Type B pancreatic cell (in vitro differentiated cells): ENCODE measurements at places on chromosomes 11 and 22. TPM values are rescaled to one million over a fixed set of nuclear protein-coding genes. Genes with fewer than 3 reads are reported as not detected.
A peak's percentile ranks its signal among the peaks of the same experiment; 100 is the strongest.

Gene HOATZ
- 0.75 TPM in 1 of 2 replicates, not detected in the other for total RNA-seq

Gene COX8A
- 307 and 324 TPM in 2 replicates for total RNA-seq

Gene NUDT8
- 10.3 and 16.0 TPM in 2 replicates for total RNA-seq

Gene TRIM22
- 27.4 and 72.5 TPM in 2 replicates for total RNA-seq

Gene PLAAT2
- total RNA-seq: 6.0 and 7.8 TPM in 2 replicates

Gene INSC
- total RNA-seq: 1.2 TPM in 1 of 2 replicates, not detected in the other

Gene VSIG2
- 8.7 and 14.8 TPM in 2 replicates for total RNA-seq

Gene SUSD2
- total RNA-seq: 3.7 and 5.6 TPM in 2 replicates

- DNase-seq: no peak
These were observed 131.1 kb downstream of the MPPED2 start for GRCh38 chr11:30455025-30455424.

DNA sequence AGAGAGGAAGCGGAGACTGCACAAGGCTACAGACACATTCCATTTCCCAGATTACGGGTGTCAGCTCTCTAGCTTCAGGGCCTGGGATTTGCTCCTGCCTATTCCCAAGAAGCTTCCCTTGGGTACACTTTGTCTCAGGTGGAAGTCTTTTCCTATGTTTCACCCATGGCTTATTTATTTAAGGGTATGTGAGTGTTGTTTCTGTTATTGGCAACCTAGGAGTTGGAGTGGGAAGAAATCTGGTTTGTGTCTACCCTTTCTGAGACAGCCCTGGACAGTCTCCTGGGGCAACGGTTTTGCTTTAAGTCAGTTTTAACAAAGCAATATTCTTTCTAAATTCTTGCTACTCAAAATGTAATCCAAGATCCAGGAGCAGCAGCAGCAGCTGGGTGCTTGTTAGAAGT is 127.0 kb downstream of the MICAL2 start:
- no peak for DNase-seq

DNA sequence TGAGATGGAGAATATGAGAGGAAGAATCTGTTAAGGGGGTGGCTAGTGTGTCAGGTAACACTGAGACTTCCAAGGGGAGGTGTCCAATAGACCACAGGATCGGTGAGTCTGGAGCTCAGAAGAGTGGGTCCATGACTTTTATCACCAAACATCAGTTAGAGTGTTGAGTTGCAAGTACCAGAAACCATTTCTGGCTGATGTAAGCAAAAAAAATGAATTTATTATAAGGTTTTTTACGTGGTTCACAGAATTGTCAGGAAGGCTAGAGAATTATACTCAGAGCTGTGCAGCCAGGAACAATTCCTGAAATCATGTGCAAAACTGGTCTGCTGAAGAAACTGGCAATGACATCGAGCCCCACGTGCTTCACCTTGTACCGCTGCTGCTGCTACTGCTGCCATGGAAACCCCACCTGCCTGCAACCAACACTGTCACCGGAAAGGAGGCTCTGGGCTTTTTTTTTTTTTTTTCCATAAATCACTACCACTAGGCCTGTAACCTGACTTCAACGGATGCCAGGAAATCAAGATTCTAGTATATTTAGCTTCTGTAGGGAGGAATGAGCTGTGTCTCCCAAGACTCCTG is 16.6 kb upstream of the STK33 start:
- no peak for DNase-seq

DNA sequence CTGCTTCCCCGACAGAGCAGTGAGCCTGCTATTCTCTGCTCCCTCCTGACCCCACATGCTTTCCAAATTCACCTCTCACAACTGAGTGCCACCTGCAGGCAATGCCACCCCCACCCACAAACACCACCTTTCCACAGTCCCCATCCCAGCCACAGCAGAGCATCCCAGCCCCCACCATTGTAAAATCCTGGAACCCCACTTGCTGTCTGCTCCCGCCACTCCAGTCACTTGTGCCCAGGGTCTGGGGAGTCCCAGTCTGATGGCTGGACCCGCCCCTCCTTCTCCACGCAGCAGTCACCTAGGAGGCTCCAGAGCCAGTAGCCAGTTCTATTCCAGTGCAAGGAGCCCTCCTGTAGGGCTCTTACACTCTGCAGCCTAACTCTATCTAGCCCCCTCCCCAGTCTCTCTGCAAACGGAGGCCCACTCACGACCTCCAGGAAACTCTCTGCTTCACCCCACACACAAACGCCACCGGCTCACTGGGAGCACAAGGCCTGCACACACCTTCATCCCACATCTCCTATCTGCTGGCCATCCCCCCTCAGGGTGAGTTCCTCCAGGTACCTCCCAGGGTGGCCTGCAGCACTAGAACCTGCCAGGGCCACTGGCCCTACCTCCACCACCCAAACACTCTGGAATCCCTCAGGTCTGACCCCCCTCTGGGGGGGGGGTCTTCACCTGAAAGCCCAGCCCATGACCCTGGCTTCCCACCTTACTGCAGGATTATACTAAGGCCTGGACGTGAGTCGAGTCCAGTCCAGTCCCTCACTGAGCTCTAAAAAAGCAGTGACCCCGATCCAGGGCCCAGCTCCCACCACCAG is 1.4 kb downstream of the GNB1L start:
- no peak for DNase-seq

- no peak for DNase-seq
These were observed 114.1 kb downstream of the MICAL2 start for GRCh38 chr11:12224537-12224893.

- DNase-seq: no peak
These were observed 189.3 kb downstream of the GUCY1A2 start for GRCh38 chr11:106828976-106829375.

GRCh38 chr11:19102521-19102900 is 14.5 kb upstream of the ZDHHC13 start:
- no peak for DNase-seq

GRCh38 chr22:21726650-21727049 is 8.9 kb downstream of the YPEL1 start:
- DNase-seq: no peak

GRCh38 chr22:33873186-33873585 is 47.1 kb downstream of the LARGE1 start:
- DNase-seq: no peak

- DNase-seq: no peak
These were observed 176.6 kb upstream of the RAG2 start for GRCh38 chr11:36774603-36775002.

GRCh38 chr22:45887202-45888131 is 89.5 kb downstream of the WNT7B start:
- no peak for DNase-seq

DNA sequence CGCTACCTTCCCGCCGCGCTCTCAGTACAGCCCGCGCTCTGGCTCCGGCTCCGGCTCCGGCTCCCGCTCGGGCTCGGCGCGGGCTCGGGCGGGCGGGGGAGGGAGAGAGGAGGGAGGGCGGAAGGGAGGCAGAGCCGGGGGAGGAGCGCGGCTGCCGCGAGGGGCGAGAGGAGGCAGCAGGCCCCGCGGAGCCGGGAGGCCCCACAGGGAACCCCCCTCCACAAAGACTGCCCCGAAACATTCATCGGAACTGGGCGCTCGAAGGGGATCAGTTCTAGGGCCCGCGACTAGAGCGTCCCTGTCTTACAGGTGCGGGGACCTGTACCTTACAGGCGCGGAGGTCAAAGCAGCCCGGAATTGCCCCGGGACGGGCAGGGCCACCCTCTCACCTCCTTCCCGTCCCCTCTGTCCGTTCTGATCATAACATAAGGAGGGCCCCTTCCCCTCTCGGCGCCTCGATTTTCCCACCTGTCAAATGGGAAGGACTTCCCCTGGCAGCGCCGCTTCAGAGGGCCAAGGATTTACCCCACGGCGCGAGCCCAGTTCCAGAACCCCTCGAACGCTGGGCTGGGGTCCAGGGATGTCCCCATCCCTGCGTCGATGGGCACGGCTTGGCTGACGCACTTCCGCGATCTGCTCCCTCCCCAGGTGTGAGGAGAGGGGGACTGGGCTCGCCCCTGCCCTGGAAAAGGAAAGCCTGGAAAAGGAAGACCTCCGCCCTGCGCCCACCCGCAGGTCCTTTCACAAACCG is at the start of gene SHISA8:
TSS of gene SHISA8 (minus strand) at position 40 of the 751 bp plus-strand sequence. CDS start 407 bp downstream, outside the sequence.
- no peak for DNase-seq

GRCh38 chr22:45399712-45400445 is 13.5 kb downstream of the SMC1B start:
- no peak for DNase-seq

DNA sequence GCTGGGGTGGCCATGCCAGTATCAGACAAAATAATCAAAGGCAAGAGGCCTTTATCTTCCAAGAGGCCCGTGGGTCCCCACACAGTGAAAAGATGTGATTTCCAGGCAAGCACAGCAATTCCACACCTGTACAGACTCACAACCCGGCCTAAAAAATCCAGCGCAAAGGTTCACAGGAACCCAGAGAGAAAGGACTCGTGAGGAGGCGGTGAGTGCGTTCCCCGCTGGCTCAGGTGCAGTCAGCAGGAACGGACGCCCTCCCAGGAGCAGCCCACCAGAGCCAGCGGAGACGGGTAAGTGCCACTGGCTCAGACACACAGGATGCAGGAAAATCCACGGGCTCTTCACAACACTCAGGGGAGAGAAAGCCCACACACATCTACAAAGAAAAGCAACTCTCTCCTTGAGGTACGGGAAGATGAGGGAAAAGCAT is 4.4 kb downstream of the TOLLIP start:
- peak; percentile 50 for DNase-seq

DNA sequence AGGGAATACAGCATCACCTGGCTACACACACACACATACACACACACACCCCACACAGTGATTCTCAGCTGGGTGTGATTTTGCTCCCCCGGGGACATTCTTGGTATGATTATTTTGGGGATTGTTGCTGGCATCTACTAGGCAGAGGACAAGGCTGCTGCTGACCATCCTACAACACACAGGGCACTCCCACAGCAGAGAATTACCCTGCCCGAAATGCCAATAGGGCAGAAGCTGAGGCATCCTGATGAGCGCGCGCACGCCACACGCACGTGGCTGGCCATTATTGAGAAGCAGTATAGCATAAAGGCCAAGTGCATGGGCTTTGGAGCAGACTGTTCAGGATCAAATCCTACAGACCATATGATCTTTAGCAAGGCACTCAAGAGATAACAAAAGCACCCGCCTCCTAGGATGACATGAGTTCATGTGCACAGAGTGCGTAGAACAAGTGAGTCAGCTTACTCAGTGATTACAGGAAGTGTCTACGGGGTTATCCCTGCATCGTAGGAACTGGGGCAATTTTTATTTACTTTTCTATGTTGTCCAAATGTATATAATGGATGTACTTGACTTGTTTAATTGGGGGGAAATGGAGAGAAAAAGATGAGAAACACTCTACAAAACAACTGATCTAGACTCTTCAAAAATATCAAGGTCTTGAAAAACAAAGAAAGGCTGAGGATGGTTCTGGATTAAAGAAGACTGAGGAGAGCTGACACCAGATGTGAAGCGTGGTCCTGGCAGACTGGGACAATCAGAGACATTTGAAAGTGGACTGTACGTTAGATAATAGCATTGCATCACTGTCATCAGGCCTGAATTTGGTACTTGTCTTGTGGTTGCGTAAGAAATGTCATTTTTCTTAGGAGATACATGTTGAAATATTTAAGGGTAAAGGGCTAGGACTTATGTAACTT is 7.2 kb upstream of the EHD1 start:
- no peak for DNase-seq

DNA sequence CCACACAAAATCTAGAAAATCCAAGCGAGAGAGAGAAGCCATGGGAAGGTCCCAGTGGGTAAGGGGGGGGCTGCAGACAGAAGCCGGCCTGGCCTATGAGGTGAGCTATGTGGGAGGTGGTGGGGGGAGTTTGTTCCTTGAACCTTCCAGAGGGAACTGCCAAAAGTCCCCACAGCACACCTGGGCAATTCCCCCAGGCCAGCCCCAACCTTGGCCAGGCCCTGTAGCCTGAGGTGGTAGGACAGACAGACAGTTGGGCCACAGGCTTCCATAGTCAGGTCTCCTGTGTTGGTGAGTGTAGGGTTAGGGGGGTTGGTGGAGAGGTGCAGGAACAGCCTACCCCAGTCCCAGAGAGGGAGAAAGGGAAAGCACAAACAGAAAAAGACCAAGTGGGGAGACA is 39.0 kb downstream of the LMO1 start:
- DNase-seq: no peak

- DNase-seq: no peak
These were observed 178.0 kb upstream of the BLID start for GRCh38 chr11:122294041-122294440.

DNA sequence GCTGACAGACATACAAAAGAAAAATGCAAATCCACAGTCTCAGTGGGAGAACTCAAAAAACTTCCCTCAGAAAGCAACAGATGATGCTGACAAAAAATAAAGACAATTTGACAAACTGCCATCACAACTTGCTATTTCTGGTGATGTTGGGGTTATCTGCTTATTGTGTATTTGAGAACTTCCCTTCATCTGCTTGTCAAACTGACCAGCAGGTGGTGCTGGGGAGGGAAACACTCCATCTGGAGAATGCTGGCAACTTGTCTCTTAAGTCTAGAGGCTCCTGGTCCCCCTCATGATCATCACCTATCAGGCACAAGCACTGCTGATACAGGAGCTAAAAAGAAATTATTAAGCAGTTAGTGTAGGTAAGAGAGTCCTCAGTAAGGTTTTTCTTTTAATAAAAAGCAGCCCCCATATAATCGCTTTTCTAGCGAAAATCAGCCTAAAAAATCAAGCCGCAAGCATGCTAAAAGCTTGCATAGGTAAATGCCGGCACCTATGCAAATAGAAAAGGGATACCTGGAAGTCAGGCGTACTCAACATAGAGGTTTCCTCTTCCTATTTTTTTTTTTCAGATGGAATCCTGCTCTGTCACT is 9.8 kb upstream of the FAM111B start:
- no peak for DNase-seq

DNA sequence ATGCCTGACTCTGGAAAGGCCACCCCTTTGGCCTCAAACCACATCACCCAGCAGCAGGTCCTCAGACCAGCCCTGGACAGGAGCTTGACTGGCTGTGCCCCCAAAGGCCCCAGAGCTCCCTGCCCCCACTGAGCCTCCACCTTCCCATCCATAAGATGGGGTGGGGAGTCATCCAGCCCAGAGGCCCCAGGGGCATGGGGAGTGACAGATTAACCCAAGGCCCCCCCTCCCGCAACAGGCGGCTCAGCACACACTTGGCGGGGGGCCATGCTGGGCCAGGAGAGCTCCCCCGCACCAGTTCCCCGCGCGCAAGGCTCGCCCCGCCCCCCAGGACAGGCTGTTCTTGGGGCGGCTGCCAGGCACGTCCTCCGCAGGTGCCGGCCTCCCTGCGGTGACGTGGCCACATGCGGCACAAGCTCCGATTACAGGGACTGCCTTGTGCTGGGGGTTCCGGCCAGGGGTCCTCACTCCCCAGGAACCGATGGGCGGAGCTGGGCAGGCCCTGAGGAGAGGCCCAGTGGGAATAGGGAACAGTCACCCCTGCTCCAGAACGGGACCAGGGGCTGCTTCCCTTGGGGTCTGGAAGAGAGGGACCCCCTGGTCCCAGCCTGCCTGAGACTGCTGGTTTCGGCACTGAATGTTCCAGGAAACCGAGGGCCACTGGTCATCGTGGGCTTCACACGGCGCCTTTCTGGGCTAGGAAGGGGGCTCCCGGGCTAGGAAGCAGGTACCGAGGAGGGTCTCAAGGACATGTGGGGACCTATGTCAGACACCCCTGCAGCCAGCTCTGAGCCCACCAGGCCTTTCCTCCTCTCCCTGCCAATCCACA is 5.1 kb upstream of the CDKN1C start:
- DNase-seq: no peak

- DNase-seq: no peak
These were observed 10.0 kb upstream of the ABCC8 start for GRCh38 chr11:17486646-17487045.
